ELF-1 (cell line): ENCODE measurements at places on chromosomes 7 and 10.

DNA sequence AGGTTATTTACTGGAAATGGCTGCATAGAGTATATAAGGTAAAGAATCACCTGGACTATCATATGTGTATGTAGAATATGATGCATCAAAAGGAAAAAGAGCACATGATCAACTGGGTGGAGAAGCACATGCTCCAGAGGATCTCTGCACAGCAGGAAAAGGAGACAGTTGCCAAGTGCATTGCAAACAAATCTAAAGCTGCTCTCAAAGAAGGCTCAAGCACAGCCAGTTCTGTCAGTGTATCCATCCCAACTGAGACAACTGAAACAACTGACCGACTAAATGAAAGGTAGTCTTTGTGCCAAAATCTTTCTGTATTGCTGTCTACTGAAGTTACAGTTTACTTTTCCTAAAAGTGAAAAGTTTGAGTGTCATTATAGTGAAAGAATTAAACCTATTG lies 83.2 kb upstream of the SGCE start:
- DNase-seq = no peak

- DNase-seq = no peak
These were observed 16.2 kb downstream of the CPVL start for GRCh38 chr7:29130096-29130495.

DNA sequence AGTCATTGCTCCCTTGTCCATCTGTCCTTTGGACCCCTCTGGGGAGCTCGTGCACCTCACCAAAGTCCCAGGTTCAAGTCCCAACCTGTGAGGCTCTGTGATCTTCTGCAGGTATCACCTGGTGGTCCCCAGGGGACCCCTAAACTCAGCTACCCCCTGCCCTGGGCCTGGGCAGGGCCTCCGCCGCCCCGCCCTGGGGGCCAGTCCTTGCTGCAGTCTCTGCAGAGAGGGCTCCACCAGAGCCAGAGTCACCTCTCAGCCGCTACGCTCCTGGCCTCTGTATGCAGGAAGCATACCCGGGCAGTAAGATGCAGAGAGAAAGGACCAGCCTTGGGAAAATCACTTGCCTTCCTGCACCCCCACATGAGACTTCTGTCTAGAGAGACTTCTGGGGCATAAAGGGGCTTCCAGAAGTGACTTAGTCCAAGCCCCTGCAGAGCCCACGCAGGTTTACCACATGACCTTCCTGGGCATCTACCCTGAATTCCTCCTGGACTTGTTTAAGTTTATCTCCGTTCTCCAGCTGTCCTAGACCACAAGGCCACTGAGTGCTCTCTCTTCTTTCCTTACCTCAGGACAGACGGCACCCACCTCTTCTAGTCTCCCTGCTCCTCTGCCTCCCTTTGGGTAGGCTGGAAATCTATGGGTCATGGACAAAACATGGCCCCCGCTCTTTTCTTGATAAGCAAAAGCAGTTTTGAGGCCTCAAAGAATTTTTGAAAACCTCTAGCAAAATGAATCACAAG lies 21.2 kb downstream of the CALML5 start:
- no peak for DNase-seq

GRCh38 chr7:16811551-16811950 lies 6.8 kb upstream of the AGR2 start:
- no peak for DNase-seq

- DNase-seq = no peak
These were observed 9.5 kb upstream of the WDR11 start for GRCh38 chr10:120841522-120842189.

DNA sequence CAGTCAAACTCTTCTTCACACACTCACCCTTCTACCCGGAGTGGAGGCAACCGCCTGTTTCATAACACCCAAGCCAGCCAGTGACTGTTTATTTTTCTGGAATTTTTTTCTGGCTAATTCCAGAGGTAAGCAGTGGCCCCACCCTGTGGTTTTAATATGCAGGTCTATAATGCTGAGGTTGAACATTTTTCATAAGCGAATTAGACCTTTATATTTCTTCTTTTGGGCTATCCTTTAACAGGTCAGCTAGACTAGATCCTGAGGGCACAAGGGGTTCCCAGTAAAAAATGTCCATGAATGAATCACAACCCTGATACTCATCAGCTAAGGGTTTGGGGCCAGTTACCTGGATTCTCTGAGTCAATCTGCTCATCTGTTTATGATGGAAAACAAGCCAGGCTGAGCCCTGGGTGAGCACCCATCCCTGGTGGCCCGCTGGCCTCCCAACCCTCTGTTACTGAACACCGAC lies 76.2 kb downstream of the GRB10 start:
- DNase-seq = no peak

DNA sequence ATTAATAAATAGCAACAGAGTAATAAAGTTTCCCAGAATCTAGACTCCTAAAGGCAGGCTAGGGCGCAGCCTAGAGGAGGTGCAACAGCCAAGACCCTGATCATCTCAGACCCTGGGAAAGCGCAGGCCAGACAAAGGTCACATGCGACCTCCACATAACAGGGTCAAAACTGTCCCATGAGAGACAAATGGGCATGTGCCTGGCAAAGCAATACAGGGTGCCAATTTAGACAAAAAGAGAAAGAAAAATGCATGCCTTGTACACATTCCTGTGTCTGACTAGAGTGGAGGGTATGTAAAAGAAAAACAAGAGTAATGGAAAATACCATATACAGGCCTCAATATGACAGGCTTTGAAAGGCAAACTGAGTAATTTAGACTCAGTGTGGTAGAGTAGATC lies 22.2 kb downstream of the MPP7 start:
- DNase-seq = no peak

- no peak for DNase-seq
These were observed 8.3 kb downstream of the PSTK start for GRCh38 chr10:122988501-122988900.

DNA sequence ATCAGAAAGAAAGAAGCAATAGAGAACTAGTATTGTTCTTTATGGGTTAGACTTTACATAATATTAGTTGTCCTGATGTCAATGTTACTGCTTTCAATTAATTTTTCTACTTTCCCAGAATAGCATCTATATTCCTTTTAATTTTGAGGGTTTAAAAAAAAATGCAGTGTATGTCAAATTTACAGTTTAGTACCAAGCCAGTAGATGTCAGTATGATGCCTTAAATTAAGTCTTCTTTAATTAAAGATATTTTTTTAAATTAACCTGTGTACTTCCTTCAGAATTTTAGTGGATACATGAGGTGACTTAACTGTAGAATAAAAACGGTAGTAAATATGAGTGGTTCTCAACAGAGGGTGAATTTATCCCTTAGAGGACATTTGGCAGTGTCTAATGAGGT lies 35.2 kb upstream of the STOX1 start:
- DNase-seq = no peak

GRCh38 chr10:456486-456885 lies 233.0 kb downstream of the DIP2C start:
- DNase-seq = no peak
